ENCODE measurements at places on chromosomes 7 and 10.
A peak's percentile ranks its signal among the peaks of the same experiment; 100 is the strongest.

GRCh38 chr7:27165089-27165995 lies at the start of gene HOXA9:
TSS of gene HOXA9 (minus strand) at chr7:27165537. CDS start at chr7:27165457, 80 bp downstream.
- DNase-seq = no peak

GRCh38 chr10:86192691-86193090 lies 173.9 kb downstream of the GRID1 start:
- no peak for DNase-seq

DNA sequence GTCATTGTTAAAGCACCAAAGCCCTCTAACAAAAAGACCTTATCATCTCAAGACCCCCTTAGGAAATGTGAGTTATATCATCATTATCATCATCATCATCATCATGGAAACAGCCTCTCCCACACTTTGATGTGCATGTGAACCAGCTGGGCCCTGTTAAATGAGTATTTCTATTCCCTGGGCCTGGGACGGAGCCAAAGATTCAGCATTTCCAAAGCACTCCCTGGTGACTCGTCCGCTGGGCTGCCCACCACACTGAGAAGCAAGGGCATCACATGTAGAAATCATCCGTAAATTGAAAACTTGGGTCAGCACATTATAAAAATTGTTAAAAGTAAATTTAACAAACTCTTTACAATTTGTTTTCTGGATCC lies 88.6 kb downstream of the PTPRN2 start:
- DNase-seq = no peak

DNA sequence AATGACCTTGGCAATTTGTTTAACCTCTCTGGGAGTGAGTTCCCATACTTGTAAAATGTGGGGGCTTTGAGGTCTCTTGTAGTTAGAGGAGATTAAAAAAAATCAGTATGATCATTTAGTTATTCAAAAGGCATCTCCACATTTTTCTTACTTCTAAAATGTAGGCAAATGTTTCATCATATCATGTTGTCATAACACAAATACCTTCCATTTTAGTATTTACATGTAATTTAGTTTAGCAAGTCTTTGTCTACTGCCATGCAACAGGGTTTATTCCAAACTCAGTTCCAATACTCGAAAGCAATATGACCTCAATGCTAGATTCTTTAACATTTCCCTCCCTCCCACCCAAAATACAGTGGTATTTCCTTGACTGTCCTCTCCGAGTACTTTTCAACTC lies 262.8 kb upstream of the IMMP2L start:
- no peak for DNase-seq

- DNase-seq = no peak
Measured at GRCh38 chr10:79927111-79927828, 21.6 kb downstream of the SFTPD start.

GRCh38 chr10:113819989-113820388 lies 33.9 kb downstream of the DCLRE1A start:
- no peak for DNase-seq

- DNase-seq = no peak
Measured at GRCh38 chr7:128737867-128738385, 1.2 kb upstream of the CALU start.

- DNase-seq = no peak
Measured at GRCh38 chr10:17425584-17426262, 28.7 kb downstream of the ST8SIA6 start.

DNA sequence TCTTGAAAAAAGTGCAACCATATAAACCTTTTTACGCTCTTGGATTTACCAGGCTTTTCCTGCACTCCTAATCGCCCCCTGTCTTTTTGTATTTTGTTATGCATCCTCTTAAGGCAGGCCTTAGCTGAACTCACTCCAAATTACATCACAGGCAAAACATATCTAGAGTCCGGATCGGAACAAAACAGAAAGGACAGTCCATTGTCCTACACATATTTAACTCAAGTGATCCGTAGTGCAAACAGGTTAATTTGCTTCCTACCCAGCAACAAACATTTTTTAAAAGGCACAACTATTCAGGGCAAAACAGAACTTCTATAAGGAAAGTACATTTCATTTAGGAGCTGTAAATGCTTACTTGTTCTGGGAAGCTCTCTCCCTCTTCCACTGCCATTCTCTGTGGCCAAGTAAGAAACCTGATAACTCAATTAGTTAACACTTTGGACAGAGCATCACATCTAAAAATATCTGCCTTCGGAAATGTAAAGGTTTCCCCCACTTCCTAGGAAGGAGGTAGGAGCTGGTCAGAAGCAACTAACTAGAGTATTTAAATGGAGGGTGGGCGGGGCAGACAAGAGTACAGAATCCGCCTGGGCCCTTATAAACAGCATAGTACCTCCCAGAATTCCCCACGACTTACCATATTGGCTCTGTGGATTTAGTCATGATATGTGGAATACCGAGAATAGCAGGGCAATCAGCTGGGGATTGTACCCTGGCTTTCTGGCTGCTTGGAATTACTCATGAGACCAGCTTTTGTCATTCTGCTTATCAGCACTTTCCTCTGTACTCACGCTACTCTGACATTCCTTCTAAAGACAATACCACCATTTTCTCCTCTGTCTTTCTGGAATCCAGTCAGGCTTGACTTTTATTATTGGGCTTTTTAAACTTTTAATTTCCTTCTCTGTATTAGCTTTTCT lies 89.5 kb downstream of the ANK3 start:
- DNase-seq = no peak

GRCh38 chr10:21797984-21798765 lies 205.4 kb downstream of the DNAJC1 start:
- DNase-seq = no peak

GRCh38 chr7:3089493-3089892 lies 45.8 kb upstream of the CARD11 start:
- peak; percentile 34 for DNase-seq

DNA sequence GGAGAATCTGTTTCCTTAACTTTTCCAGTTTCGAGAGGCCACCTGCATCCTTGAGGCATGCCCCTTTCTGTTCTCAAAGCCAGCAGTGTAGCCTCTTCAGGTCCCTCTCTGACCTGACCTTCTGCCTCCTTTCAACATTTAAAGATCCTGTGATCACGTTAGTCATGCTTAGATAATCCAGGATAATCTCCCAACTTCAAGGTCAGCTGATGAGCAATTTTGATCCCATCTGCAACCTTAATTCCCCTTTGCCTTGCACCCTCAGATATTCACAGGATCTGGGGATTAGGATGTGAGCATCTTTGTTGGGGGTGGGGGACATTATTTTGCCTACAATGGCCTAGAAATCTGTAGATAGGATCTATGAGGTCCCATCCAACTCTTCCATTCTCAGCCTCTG lies 8.0 kb downstream of the HKDC1 start:
- no peak for DNase-seq

GRCh38 chr10:62733654-62734293 lies 70.7 kb upstream of the ADO start:
- no peak for DNase-seq

DNA sequence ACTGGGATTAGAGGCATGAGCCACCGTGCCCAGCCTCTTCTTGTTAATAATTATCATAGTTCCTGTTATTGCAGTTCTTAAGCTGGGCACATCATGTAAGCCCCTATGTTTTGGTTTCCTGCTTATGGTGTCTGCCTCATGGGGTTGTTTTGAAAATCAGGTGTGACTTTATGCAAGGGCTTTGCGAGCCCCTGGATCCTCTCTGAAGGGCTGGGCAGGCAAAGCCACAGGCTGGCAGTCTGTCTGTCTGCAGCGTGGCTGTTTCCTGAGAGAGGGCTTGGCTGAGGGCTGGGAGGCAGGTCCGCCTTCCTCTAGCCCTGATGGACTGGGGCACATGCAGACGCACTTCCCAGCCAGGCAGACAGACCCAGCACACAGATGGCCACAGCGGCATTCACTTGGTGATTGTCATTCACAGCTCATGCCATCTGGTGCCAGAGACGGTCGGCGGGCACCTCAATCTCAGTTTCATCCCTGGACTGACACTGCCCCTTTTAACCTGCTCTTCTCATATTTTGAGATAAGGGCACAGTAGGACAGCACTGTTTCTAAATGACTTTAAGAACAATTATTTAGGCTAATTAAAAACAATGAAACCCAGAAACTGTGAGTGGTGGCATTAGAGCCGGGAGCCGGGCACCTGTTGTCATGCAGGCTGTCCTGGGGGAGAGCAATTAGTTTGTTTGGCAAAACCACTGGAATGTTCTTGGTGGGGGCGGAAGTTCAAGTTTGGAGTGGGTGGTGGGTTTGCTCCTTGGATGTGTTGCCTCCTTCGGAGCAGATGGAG lies 35.5 kb downstream of the RBM20 start:
- no peak for DNase-seq

- DNase-seq = no peak
Measured at GRCh38 chr7:69246758-69247157, 351.5 kb upstream of the AUTS2 start.

DNA sequence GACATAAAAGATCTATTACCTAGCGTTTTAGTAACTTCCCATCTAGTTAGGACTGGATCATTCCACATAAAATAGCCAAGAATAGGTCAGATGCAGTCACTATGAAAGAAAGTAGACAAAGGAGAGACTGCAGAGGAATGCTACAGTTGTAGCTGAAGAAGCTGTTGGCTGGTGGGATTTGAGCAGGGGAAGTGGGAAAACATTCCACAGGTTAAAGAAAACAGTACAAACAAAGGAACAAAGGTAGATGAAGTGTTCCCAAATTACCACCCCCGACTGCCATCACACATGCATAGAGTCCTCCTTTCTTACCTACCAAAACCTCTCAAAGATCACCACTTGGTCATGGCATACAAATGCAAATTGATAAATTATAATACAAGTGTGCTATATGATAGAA lies 41.8 kb downstream of the DLD start:
- no peak for DNase-seq

GRCh38 chr7:29385214-29385814 lies 178.3 kb upstream of the PRR15 start:
- no peak for DNase-seq

DNA sequence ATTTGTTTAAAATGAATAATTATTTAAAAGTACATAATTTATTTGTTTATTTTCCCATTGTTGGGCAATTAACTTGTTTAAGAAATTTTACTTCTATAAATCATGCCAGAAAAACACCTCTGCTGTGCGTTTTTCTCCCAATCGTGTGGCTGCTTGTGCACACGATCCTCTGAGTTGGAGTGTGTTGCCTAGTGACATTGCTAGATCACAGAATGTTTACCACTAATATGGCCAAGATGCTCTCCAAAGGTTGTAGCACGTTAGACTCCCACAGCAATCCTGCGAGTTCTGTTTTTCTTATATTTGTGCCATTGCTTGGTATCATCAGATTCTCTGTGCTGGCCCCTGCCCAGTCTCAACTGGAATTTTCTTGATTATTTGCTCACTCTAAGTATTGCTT lies 207.1 kb upstream of the ADCY1 start:
- no peak for DNase-seq

DNA sequence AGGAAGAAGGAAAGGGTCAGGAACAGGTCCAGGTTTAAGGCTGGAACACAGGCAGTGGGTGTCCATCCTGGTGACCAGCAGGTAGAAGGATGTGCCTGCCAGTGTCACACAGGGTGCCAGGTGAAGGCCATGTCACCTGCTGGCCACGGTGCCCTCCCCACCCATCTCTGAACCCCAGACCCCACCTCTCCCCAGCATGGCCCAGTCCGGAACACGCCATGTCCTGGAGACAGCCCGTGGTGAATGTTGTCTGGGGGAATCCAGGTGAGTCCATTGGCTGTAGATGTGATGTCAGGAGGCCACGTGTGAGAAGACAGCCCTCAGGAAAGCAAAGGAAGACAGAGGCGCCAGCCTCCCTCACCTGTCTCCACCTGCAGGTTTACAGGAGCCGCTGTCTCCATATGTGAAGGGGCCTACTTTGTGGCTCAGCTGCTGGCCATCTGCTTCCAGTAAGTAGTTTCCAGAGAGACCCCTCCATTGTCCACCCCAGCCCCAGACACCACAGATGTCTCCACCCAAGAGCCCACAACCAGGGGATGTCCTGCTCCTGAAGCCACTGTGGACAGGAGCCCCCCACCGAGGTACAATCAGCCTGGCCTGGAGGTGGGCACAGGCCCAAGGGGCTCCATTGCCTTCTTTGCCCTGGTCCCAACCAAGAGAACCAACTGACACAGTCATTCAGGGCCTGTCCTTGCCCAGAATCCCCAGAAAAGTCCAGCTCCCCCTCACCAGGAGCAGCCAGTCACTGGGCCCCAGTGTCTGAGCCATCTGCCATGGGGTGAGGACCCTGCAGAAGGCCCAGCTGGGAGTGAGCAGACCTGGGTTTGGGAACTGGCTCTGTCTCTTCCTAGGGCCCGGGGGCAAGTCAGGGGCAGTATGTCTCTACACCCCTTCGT lies 20.7 kb downstream of the TMEM72 start:
- DNase-seq = no peak

GRCh38 chr7:87105401-87105800 lies 45.9 kb upstream of the ELAPOR2 start:
- DNase-seq = no peak

GRCh38 chr10:76463111-76463510 lies 1031.7 kb downstream of the LRMDA start:
- no peak for DNase-seq

Measured in germinal center (tissue), 1 donor.